Kidney capillary endothelial cell (primary cell): ENCODE measurements at places on chromosomes 12 and 14.
A peak's percentile ranks its signal among the peaks of the same experiment; 100 is the strongest.

DNA sequence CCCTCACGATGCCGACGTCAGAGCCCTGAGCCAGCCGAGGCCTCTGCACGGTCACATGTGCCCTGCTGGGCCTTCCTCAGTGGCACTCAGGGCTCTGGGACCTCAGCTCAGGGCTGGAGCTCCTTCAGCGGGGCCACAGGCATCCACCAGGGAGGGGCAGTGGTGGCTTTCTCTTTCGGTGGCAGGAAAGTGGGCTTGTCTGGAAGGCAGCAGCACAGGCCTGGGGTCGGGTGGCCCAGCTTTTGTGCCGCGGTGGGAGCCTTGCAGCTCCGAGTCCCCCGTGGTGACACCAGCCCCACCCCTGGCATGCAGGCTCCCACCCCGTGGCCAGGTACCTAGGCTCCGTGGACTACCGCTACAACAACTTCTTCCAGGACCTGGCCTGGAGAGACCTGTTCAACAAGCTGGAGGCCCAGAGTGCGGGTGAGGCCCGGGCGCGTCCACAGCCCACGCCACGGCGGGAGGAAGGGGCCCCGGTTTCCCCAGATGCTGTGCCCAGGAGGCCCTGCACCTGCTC lies 14.2 kb upstream of the TEX22 start:
- DNase-seq = no peak

DNA sequence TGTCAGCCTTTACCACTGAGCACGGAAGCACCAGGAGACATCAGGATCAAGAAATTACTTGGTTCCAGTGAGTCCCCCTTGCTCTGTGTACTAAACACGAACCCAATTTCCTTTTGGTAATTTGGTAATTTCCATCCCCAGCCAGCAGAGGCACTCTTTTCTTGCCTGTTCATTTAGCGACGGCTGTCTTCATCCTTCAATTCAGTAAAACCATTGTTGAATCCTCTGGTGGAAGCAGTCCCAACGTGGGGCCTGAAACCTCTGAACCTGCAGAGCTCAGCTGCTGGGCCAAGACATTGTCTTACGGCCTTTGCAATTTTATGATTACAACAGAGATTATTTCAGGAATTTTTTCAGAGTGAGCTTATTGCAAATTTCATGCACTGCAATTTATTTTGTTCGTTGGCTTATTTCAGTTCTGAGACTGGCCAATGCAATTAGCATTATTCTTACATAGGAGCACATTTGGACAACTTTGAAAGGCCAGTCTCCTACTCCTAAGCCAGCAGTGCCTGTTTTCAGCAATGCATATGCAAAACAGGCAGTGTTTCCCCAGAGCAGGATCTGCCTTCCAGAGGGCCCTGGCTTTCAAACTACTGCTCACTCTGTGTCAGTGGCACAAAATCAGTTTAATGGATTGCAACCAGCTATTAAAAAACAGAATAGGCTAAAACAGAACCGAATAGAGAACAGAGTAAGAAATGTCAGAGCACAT lies 372.9 kb upstream of the TMEM132C start:
- no peak for DNase-seq

- DNase-seq = no peak
Observed at GRCh38 chr12:27852117-27852516, 72.1 kb upstream of the MANSC4 start.

- no peak for DNase-seq
Observed at GRCh38 chr12:90627180-90627896, 327.6 kb downstream of the CCER1 start.

DNA sequence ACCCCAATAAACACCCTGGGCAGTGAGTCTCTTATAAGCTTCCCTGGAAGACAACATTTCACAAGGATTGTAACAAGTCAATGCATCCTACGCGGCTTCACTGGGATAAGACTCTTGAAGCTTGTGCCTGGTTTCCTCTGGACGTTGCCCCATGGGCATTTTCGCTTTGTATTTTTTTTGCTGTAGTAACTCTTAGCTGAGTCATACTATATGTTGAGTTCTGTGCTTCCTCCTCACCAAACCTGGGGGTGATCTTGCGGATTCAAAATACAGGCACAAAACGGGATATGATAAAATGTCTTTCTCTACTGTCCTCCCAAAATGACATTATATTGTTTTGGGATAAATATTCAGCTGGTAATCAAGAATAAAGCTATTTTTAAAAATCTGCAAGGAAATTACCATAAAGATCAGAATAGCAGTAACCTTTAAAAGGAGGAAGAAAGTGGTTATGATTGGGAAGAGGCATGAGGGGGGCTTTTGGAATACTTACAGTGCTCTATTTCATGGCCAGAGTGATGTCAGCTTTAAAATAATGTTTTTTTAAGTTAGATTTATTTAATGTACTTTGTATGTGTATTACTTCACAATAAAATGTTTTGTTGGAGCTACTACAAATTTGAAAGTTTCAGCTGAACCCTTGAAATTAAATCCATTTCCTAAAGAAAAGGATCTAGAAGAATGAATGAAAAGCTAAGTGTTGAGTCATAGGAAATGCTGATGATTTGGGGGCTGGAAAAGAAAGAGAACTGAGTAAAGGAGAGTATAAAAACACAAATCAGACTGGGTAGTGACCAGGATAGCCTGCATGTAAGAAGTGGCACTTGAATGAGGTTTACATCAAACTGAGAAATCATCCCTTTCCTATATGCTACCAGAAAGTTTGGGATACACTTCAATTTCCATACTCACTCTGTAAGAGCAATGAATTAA lies 14.7 kb downstream of the BTBD7 start:
- peak; percentile 60 for DNase-seq

DNA sequence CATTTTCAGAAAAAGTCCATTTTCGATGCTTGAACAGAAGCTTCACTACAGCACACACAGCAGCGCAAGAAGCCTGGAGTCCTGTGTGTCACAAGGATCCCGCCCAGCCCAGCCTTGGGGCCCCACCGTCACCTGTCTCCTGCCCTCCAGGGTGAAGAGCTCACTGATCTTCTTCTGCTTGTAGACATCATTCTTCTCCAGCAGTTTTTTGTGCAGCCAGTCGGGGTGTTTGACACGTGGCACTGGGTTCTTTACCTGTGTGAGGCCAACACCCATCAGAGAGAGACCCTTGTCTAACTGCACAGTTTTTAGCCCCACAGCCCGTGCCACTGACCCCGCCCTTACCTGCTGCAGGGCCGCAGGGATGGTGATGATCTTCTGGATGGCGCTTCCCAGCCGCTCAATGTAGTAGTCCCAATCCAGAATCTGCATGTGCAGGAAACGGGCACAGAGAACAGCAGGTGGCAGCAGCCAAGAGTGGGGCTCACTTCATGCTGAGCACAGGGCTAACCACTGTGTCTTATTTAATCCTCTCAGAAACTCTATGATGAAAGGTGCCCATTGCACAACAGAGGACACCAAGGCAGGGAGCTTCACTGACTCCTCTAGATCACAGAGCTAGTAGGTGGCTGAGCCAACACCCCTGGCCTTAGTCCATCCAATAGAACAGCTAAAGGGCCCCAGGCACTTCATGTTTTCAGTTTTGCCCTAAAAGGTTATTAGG lies 30.0 kb downstream of the POLE start:
- DNase-seq = no peak

DNA sequence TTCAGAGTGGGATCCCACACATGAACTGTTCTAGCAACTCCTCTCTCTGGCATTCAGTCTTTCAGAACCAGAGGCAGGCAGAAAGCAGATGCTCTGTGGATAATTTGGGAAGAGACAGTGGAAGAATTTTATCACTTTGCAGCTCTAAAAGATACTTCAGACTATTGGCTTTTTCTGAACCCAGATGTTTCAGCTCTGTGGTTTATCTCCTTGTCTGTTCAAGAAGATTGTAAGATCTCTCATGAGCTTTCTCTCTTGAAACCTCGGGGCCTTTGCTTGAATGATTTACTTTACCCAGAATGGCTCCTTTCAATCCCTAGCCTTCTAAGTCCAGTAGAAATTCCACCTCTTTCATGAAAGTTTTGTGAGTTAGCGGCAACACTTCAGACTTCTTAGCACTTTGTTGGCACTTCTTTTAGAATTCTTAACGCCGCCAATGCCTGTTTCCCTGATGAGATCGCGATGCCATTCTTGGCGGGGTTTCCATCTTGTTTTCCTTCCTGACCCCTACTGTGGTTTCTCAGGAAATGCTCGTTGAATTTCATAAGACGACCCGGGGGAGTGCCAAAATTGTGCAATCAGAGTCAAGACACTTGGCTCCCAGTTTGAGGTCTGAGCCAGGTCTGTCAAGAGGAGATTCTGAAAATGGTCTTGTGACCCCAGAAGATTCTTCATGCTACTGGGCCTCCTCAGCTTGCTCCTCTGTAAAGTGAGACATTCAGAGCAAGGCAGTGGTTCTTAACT lies 107.0 kb upstream of the PRICKLE1 start:
- no peak for DNase-seq

DNA sequence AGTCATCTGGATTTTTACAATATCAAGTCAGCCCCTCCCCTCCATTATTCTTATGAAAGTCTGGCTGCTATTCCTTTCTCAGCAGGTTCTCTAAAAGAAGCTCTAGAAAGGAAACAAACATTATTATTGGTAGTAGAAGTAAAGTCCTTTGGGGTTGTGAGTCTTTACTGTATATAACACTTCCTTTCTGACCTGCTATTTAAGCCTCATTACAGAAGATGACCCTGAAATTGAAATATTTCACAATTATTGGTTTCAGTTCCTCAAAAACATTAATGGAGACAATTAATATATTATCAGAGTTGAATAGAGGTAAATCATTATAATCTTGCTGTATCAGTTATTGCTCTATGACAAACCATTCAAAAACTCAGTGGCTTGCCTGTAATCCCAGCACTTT lies 19.3 kb downstream of the PLEKHA5 start:
- no peak for DNase-seq

- DNase-seq = no peak
Observed at GRCh38 chr14:83960832-83961512, 1569.0 kb upstream of the FLRT2 start.

- peak; percentile 98 for DNase-seq
Observed at GRCh38 chr14:51396222-51396815, 156.3 kb downstream of the TMX1 start.

GRCh38 chr12:7624478-7624877 lies 41.2 kb downstream of the APOBEC1 start:
- DNase-seq = no peak

DNA sequence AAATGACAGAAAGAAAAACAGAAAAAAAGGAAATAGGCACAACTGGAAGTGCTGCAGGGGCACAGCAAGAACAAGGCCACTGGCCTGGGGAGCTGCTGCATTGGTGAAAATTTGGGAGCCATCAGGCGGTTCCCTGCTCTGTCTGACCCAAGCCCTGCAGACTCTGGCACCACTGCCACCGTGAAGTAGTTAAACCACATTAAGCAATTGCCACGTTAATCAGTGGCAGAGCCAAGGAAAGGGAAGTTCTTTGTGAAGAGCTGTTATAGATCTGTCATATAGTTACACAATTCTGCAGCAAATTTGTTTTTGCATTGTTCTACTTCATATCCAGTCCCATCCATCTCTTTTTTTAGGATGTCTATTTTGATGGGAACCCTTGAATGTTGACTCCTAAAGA lies 915.3 kb downstream of the FSCB start:
- DNase-seq = no peak

DNA sequence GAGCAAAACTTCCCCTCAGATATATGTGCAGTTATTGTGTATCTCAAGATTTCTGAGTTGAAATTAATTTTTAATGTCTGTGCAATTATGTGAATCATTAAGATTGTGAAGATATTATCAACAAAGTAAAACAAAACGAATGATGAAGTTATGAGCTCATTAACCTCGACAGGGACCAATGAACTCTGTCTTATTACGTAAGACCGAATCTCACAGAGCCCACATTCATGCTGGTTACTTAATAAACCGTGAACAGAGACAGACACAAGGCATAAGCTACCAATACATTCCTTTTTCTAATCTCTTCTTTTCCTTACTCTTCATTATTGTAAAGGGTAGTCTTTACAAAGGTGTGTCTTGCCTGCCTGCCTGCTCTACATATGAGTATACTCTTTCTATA lies 568.7 kb downstream of the RPS29 start:
- DNase-seq = no peak

- no peak for DNase-seq
Observed at GRCh38 chr14:67503331-67503730, 14.8 kb upstream of the TMEM229B start.

DNA sequence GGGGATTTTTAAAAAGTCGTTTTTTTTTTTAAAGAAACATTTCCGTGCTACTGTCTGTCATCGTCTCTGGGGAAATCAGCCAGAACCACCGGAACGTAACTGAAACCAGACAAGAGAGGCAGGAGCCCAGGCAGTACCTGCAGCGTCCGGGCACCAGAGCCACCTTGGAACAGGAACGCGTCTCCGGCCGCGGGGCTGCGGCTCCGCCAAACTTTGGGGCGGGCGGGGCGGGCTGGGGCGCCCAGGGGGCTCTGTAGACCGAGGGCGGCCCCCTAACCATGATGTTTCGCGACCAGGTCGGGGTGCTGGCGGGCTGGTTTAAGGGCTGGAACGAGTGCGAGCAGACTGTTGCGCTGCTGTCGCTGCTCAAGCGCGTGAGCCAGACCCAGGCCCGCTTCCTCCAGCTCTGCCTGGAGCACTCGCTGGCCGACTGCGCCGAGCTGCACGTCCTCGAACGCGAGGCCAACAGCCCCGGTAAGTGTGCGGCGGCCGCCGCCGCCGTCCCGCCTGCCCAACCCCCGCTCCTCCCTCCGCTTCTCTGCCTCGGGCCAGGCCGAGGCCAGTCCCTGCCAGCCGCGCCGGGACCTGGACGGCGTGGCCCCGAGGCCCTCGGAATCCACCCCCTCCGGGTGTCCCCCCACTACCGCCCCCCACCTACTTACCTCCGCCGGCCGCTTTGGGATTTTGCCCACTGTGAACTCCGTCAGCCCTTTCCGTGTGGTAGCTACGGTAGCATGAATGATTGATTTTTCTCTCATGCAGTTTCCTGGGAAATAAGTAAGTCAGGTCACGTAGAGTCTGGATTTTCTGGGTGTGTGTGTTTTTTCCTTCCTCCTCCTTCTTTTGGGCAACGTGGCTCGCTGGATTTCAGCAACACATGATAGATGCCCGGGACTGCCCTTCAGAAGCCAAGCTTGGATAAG lies 972 bp downstream of the SAMD4A start:
- DNase-seq = peak; percentile 42

DNA sequence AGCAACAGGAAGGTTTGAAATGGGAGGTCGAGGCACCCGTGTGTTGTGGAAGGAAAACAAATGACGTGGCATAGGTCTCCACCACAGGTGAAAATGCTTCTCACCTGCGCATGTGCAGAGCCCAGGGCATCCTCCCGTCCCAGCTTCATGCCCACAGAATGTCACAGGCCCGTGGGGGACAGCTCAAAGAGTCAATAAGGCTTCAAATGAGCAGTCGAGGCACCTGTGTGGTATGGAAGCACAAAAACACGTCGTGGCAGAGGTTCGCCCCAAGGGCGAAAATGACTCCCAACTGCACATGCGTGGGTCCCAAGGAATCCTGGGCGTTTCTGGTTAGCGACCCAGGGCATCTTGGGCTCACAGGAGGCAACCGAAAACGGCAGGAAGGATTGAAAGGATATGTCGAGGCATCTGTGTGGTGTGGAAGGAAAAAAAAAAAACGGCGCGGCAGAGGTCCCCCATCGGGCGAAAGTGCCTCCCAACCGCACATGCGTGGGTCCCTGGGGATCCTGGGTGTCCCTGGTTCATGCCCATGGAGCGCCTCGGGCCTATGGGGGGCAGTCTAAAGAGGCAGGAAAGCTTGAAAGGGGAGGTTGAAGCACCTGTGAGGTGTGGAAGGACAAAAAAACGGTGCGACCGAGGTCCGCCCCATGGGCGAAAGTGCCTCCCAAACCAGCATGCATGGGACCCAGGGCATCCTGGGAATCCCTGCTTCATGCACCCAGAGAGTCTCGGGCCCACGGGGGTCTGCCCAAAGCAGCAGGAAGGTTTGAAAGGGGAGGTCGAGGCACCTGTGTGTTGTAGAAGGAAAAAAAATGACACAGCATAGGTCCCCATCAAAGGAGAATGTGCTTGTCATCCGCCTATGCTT lies 578.5 kb downstream of the ALG10 start:
- no peak for DNase-seq
